Stimulated activated CD4-positive, alpha-beta T cell treated with anti-CD3 and anti-CD28 coated beads, TNF-alpha, amount 100 ng/mL, for 48 hours (primary cell): ENCODE measurements at places on chromosomes 16 and 17.

DNA sequence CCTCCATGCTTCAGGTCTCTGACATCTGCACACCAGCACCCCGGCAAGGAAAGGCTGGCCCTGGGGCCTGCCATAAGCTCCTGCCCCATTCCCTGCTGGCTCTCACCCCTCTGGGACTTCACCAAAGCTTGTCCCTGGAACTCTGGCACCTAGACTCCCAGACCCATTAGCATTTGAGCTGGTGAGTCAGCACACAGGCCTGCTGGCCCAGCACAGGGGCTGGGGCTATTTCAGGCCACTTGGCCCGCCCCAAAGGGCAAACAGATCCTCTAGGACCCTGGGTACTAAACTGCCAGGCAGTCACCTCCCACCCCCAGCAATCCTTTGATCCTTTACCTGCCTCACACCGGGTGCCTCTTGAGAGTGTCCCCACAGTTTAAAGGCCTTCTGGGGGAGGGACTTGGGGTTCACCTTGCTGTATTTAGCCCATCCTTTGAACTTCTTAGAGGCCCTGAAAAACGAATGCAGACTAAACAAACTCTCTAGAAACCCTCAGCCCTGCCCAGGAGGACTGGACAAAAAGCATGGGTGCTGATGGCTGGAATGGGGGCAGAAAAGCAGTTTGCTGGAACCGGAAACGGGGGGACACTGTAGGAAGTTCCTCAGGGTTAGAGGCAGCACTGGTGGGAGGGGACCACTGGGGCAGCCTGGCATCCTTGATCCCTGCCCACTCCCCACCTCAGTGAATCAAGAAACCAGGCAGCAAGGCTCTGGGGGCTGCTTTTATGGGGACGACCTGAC, 3.2 kb upstream of the SAMD14 start:
- no peak for DNase-seq

DNA sequence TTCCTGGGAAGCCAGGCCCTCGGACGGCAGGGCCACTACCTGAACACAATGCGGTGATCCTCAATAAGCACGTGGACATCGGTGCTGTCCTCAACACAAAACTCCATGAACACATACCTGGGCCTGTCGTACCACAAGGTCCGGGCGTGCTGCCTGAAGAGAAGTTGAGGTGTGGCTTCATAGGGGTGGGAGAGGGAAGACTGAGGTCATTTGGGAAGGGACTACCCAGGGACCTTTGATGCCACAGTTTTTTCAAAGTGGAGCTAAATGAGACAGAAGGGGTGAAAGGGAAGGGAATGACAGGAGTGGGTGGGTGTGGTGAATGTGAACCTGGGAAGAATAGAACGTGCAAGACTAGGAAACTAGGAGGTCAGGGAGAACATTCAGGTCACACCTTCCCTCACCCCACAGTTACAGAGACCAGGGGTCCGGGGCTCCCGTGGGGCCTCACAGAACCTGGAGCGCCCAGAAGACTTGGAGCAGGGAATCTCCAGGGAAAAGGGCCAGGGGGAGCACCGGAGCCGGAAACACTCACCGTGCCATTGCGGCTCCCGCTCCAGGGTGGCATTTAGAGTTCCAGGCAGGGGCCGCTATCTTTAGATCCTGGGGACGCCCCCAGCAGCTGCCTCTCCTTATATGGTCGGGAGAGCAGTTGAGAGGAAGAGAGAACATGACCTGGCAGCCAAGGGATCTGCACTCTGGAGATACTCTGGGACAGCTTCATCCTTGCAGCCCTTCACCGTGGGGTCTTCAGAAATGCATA, at the start of gene PTGES3L:
TSS of gene PTGES3L (minus strand) at position 570 of the 763 bp plus-strand sequence. CDS start at position 543, 27 bp downstream.
- no peak for DNase-seq

GRCh38 chr17:57110152-57110542, 25.1 kb downstream of the AKAP1 start:
- DNase-seq: no peak

- DNase-seq: no peak
Observed at GRCh38 chr16:51907680-51908079, 639.3 kb downstream of the TOX3 start.

DNA sequence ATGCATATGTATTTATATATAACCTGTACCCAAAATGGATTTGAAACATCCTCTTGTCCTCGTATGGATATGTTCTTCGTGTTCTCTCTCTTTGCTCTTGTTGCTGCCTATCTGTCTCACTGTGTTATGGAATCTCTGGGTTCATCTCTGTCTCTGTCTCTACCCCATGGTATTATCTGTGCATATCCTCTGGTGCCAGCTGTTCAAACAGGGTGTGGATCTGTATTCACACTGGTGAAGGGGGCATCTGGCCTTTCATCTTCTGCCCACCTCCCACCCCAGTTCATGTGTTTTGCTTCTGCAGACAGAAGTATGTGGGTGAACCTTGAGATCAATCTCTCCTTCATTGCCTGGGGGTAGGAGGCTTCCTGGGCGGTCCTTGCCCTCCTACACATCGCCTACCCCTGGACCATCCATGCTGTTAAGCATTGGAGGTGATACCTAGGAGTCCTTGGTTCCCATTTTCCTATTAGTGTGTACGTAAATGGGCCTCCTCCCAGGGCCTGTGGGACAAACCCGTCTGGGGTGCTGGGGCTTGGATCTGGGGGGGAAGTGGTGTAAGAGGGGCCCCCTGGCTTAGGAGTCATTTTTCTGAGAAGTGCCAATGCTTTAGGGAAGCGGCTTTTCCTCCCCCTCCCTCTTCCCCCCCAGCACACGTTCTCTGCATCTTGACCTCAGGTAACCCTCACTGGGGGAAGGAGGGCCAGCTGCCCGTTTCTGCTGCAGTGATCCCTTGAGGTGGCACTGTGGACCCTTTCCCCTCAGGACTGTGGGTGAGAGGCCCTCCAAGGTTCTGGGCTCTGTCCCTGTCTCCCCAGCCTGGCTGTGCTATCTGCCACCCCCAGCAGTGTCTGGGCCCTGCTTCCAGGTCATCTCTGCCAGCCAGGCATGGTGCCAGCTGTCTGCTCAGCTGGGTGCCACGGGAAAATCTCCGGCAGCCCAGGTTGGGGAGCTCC, 21.1 kb downstream of the RARA start:
- DNase-seq: no peak

DNA sequence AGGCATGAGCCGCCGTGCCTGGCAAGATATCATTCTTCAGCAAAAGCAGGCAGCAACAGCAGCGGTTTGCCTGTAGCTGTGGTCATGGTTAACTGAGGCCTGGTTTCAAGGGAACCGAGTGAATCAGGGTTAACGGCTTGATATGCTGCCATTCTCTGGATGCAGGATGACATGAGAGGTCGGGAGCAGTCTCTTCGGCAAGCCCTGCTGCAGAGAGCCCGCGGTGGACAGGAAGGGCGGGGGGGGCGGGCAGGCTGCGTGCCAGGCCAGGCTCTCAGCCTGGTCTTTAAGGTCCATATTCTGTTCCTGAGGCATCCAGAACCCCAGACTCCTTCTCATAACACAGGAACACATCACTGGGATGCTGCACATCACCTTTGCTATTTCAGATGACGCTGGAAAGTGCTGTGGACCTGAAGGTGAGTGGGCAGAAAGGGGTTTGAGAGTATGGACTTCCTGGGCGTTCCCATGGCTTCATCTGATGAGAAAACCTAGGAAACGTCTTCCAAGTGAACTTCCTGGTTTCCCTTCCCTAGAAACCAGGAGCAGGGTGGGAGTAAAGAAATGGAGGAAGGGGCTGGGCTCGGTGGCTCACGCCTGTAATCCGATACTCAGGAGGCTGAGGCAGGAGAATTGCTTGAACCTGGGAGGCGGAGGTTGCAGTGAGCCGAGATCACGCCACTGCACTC, 165.6 kb upstream of the RPH3AL start:
- no peak for DNase-seq
